Activated T-cell treated with anti-CD3 and anti-CD28 coated beads, Interleukin-2, amount 50 U/mL, for 4 hours (primary cell): ENCODE measurements at places on chromosomes 16 and 17. TPM values are rescaled to one million over a fixed set of nuclear protein-coding genes. Genes with fewer than 3 reads are reported as not detected.

- no peak for DNase-seq
Measured at GRCh38 chr16:73396556-73396955, 348.6 kb upstream of the ZFHX3 start.

DNA sequence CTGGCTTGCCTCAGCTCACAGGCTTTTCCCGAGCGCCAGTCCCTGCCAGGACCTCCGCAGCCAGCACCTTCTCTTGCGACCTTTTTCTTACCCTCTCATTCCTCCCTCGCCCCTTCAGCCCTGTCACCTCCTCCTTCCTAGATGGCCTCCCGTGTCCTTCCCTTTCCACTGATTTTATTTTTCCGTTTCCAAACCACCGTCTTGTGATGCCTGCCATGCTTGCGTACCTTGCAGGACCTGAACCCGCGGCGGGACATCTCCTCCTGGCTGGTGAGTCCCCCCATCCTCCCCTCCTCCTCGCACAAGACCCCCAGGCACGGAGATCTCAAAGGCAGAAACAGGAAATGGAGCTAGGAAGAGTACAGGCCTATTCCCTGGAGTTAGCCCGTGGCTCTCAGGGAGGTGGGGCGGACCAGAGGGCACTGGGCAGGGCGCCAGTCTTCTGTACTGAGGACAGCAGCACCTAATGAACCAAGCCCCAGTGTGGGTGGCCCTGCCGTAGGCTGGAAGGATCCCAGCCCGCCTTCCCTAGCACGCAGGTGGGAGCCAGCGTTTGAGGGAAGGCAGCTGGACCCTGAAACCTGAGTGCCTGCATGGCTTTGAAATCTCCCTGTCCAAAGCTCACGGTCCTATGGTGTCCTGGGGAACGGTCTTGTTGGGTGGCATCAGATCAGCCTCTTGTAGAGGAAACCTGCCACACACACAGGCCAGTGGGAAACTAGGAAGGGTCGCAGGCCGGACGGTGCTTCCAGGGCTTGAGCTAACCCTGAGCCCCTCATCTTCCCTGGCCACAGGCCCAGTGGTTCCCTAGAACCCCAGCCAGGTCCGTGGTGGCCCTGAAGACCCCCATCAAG is 612 bp downstream of the CISD3 start:
- DNase-seq = no peak

- DNase-seq = no peak
Measured at GRCh38 chr16:79191933-79192332, 408.6 kb downstream of the MAF start.

DNA sequence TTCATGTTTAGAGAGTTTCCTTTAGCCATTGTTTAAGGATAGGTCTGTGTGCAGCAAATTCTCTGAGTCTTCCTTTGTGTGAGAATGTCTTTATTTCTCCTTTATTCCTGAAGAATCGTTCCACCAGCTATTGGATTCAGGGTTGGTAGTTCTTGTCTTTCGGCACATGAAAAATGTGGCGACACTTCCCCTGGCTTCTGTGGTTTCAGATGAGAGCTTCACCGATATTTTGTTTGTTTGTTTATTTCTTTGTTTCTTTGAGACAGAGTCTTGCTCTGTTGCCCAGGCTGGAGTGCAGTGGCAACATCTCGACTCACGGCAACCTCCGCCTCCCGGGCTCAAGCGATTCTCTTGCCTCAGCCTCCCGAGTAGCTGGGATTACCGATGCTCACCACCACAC is 18.6 kb downstream of the MPO start:
- no peak for DNase-seq

DNA sequence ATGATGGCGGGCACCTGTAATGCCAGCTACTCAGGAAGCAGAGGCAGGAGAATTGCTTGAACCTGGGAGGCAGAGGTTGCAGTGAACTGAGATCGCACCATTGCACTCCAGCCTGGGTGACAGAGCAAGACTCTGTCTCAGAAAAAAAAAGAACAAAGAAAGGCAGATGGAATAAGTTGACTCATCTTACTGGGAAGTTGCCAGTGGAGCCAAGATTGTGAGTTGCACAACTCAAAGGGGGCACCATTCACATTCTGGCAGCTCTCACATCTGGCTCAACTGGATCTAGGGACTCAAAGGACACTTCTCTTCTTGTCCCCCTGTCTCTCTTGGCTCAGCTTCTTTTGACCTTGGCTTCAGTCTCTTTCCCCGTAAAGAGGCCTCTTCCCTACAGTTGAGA is 53.7 kb upstream of the ETV4 start:
- DNase-seq = no peak

DNA sequence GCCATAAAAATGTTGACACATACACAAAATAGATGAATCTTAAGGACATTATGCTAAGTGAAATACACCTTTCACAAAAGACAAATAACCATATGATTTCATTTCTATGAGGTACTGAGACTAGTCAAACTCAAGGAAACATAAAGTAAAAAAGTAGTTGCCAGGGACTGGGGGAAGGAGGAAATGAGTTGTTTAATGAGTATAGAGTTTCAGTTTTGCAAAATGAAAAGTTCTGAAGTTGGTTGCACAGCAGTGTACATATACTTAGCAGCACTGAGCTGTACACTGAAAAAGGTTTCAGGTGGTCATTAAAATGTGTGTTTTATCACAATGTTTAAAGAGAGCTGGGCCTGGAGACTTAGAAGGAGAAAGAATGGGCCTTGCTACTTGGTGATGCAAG is 4.7 kb upstream of the SLC13A2 start:
- DNase-seq = no peak

GRCh38 chr17:56173958-56174835 is 20.9 kb downstream of the ANKFN1 start:
- no peak for DNase-seq

- DNase-seq = no peak
Measured at GRCh38 chr16:73878611-73879010, 418.0 kb upstream of the PSMD7 start.

GRCh38 chr17:80931421-80932265 is 60.0 kb upstream of the CHMP6 start:
- no peak for DNase-seq

GRCh38 chr16:84574191-84574590 is 43.7 kb downstream of the COTL1 start:
- no peak for DNase-seq

GRCh38 chr16:86663685-86664521 is 85.6 kb downstream of the FOXL1 start:
- DNase-seq = no peak

- DNase-seq = no peak
Measured at GRCh38 chr17:49630113-49630900, 47.6 kb downstream of the SPOP start.

DNA sequence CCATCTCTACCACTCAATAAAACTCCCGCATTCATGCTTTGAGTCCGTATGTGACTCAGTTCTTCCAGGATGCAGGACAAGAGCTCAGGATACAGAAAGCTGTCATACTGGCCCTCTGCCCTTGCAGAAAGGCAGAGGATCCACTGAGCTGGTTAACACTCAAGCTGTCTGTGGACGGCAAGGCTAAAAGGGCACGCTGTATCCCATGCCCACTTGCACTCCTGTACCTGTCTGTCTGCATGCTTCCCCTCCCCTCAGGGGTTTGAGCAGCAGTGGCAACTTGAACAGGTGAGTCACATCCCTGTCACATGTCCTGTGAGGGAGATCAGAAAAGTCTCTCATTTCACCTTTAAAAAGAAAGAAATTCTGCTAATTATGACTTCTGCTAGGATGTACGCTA is 293.8 kb downstream of the HS3ST3B1 start:
- DNase-seq = no peak

DNA sequence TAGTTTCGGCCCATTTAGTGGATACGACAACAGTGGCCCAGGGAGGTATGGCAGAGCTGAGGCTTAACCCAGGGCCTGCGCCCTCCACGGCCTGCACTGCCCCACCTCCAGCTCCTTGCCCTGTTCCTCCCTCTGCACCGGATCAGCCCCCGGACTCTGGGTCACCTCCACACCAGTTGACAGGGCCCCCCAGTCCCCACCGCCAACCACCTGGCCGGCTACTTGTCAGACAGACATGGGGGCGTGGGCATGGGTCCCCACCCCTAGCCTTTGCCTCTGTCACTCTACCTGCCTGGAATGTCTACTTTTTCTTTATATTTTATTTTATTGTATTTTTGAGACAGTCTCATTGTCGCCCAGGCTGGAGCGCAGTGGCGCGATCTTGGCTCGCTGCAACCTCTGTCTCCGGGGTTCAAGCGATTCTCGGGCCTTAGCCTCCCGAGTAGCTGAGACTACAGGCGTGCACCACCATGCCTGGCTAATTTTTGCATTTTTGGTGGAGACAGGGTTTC is 3.0 kb upstream of the ACTG1 start:
- no peak for DNase-seq

- no peak for DNase-seq
Measured at GRCh38 chr16:86524029-86524428, 13.7 kb downstream of the FOXF1 start.

DNA sequence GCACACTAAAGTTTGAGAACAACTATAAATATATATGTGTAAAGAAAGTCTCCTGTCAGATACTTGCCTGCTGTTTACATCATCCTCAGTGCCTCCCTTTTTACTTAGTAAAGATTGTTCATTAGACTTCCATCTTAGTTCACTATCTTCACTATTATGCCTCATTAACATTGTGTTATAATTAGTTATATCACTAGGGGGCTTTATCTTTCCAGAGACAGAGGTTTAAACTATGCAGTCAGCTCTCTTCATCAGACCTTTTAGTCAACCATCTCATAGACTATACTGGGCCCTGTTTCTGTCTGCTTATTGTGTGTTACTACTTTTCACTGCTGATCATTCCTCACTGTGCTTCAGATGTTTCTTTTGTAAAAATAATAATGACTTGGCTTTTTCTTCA is 630.8 kb upstream of the KIF2B start:
- no peak for DNase-seq

DNA sequence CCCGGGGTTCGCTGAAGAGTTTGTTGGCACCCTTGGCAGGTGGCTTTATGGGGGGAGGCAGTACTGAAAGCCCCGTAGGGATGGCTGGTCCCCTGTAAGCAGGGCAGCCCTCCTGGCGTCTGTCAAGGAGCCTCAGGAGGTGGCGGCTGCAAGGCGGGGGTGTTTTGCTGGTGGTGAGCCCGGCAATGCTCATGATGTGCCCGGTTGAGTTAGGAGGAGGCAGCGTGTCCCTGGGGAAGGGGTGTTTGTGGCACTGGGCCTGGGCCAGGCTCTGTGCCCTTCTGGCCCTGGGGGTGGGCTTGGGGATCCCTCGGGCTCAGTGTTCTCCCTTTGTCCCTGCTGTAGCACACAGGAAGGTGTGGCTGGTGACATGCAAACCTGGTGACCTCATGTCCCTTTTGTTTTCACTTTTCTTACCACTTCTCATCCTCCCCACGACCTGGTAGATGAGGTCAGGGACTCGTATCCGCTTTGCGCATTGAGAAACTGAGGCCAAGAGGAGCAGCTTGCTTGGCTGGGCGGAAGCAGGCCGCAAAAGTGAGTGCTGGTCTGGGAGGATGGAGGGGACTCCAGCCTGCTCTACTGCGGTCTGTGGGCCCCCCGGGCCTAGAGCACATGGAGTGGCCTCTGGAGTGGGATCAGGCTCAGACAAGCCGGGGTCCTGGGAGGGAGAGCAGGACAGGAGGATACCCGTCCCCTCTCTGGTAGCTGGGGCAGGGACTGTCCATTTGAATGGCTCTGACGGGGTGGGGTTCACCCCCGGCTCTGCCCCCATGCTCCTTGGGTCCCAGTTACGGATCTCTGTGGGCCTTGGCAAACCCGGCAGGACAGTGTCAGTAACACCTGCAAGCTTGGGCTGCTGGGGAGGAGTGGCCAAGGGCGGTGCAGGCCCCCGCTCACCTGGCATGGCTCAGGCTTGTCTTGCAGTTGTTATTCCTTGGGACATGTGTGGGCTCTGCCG is 2.2 kb downstream of the SNN start:
- DNase-seq = no peak

- no peak for DNase-seq
Measured at GRCh38 chr16:63385714-63386432, 1349.6 kb upstream of the CDH8 start.

- DNase-seq = no peak
Measured at GRCh38 chr16:64381979-64382378, 739.9 kb downstream of the CDH11 start.

GRCh38 chr17:72862276-72862999 is 230.1 kb downstream of the SLC39A11 start:
- no peak for DNase-seq

DNA sequence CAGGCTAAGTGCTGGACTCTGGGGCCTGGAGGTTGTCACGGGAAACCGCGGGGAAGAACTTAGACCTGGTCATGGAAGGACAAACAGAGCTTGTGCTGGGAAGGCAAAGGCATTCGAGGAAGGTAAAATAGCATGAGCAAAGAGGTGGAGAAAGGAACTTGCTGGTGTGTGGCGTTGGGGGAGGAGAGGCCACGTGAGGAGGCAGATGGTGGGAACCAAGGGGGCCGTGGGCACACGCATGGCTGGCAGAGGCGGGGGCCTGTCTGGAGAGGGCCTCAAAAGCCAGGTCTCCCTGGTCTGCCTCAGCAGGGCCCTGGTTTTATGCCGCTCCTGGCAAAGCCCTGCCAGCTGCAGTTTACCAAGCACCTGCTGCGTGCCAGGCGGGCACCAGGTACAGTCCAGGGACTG is 15.3 kb downstream of the CORO7 start:
- DNase-seq = no peak

GRCh38 chr17:373613-374230 is 21.1 kb upstream of the RPH3AL start:
- DNase-seq = no peak

DNA sequence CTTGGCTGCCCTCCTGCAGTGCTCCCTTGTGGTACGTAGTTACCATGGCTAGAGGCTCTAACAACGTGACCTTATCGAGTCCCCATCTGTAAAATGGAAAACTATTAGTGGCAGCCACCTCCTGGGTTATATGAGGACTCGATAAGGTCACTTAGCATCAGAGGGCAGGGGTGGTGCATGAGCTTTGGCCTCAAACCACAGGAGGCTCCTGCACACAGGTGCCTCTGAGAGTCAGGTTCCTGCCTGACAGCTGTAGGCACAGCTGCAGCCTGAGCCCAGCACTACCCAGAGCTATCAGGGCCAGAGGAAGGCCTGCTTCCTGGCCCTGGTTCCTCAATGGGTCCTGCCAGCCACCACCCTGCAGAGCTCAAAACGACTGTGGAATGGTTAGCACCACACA is 57.2 kb upstream of the SEC14L1 start:
- no peak for DNase-seq

- DNase-seq = no peak
Measured at GRCh38 chr17:69856946-69857345, 218.1 kb upstream of the KCNJ16 start.

The HDAC5 gene
- 16.2 TPM for total RNA-seq

The HOXB9 gene
- total RNA-seq = 1.4 TPM

The ZNF668 gene
- total RNA-seq = 18.1 TPM

The PRSS8 gene
- 0.38 TPM for total RNA-seq

The NPIPA3 gene
- total RNA-seq = 1.5 TPM
